ENCODE measurements at places on chromosomes 6 and 20.

DNA sequence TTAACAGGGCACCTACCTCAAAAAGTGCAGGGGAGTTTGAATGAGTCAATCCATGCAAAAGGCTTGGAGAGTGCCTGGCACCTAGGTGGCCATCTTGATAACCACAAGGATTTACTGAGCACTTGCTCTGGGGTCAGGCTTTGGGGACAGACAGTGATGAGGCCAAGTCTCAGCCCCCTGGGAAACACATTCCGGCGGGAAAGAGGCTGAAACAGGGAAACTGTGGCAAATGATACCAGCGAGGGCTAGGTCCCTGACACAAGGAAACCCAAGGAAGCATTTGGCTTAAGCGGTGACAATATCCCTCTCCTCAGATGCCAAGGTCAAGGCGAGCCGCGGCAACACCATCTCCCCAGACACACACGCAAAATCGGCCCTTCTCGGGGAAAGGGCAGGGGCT lies 527 bp upstream of the DOK5 start:
- no peak for DNase-seq

DNA sequence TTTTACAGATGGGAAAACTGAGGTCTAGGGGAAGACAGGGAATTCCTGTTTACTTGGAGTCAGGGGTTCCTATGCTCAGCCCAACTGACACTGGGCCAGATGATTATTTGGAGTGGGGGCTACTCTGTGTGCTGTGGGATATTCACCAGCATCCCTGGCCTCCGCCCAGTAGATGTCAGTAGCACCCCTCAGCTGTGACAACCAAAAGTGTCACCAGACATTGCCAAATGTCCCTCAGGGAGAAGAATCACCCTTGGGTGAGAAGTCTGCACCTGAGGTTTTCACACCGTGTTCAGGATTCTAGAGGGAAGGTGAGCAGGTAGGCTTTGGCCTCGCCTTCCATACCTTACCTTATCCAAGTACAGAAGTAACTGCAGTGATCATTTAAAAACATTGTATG lies 27.6 kb downstream of the CDH26 start:
- no peak for DNase-seq

- no peak for DNase-seq
Measured at GRCh38 chr20:1661542-1662299, 4.1 kb upstream of the SIRPG start.

- DNase-seq, result no peak
Measured at GRCh38 chr6:16551466-16551865, 209.8 kb downstream of the ATXN1 start.

DNA sequence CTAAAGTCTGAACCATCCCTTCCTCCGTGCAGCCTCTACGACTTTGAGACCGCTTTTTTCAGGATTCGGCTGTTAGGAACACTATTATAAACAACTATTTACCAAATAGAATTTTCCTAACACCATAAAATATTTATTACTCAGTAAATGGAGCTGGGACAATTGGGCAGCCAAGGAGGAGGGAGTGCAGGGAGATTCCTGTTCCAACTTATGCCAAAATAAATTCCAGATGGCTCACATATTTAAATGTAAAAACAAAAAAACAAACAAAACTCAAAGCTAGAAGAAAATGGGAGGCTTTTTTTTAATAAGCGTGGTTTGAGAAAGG lies 48.1 kb downstream of the TCP11 start:
- DNase-seq, result no peak

DNA sequence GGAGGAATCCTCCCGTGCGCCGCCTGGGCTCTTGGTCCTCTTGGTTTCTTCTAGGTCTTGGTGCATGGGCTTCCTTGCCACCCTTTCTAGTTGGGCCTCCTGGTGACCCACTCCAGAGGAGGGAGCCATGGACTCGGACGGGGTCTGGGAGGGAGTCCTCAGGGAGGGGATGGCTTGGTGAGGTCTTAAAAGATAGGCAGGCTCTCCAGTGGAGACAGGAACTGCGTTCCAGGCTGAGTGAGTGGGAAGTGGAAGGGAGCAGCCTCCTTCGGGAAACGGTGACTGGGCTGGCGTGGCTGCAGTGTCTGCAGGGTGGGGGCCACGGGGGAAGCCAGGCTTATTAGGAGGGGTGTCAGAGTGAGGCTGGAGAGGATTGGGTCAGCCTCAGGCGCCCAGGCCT lies 152.8 kb downstream of the GRM4 start:
- DNase-seq, result no peak

GRCh38 chr6:105618247-105618646 lies 215.4 kb upstream of the PREP start:
- DNase-seq, result no peak

GRCh38 chr6:131391116-131391515 lies 181.9 kb upstream of the ARG1 start:
- no peak for DNase-seq

GRCh38 chr20:22491194-22491505 lies 93.2 kb downstream of the FOXA2 start:
- no peak for DNase-seq
